Mesothelial cell of epicardium (in vitro differentiated cells): ENCODE measurements at places on chromosomes 3 and 15.

GRCh38 chr3:105755121-105755886 lies 113.5 kb downstream of the CBLB start:
- no peak overlapping the region for H3K27ac ChIP-seq
- DNase-seq = no peak
- H3K27me3 ChIP-seq = no peaks in the 10 kb centered on the region
- H3K4me3 ChIP-seq = no peak overlapping the region
- peaks cover 17% of the 10 kb centered on the region for H3K4me1 ChIP-seq

GRCh38 chr15:66774001-66774814 lies 72.2 kb downstream of the SMAD6 start:
- H3K4me1 ChIP-seq = peaks cover 91% of the 10 kb centered on the region
- H3K36me3 ChIP-seq = peaks cover 2% of the 10 kb centered on the region
- no peaks in the 10 kb centered on the region for H3K27me3 ChIP-seq
- no peak overlapping the region for H3K4me3 ChIP-seq
- DNase-seq = peak; percentile 75

DNA sequence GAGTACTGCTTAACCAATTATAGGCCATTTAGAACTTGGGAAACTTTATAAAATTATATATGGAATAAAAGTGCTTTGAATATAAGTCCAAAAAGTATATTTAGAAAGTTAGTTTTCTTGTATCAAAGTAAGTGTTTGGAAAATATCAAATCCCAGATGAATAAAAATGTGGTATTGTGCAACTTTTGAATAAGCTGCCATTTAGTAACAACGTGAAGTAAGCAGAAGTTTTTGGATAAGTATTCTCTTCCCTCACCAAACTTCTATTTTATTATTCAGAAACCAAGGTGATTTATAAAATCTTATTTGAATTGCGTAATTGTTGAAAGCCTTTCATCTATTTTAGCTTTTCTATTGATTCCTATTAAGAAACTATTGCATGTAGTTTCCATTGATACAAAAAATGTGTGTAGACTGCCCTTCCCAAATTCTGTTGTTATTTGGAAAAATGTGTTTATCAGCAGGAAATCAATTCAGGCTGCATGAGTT lies 806.2 kb downstream of the NSUN3 start:
- H3K4me3 ChIP-seq = no peak overlapping the region
- no peaks in the 10 kb centered on the region for H3K27me3 ChIP-seq
- no peak for DNase-seq
- peaks cover 8% of the 10 kb centered on the region for H3K36me3 ChIP-seq

DNA sequence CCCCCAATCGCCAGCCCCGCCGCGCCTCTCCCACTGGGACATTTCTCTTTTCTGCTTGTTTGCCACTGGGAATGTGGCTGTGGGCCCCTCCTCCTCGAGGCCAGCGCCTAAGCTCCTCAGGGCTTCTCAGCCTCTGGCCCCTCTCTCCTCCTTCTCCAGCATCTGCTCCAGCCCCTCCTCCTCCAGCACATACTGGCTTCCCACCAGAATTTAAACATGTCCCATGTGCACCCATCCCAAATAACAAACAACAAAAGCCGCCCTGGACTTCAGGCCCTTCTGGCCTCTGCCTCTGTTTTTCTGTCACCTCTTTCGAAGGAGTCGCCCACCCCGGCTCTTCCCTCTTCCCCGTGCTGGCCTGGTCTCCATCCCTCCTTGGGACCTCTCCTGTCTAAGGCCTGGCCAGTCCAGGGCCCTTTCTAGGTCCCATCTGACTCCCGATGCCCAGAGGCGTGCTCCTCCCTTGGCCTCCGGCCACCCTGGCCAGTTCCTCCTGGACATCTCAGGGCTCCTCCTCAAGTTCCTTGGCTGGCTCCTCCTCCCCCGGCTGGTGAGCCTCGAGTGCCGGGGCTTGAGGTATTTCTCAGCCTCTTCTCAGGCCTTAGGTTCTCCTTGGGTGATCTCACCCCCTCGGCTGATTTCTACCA lies 94.6 kb upstream of the SLC6A6 start:
- peaks cover 41% of the 10 kb centered on the region for H3K27me3 ChIP-seq
- H3K36me3 ChIP-seq = no peaks in the 10 kb centered on the region
- H3K4me3 ChIP-seq = no peak overlapping the region
- peaks cover 2% of the 10 kb centered on the region for H3K4me1 ChIP-seq
- no peak overlapping the region for H3K27ac ChIP-seq

- H3K36me3 ChIP-seq = peaks cover 23% of the 10 kb centered on the region
- H3K4me1 ChIP-seq = peaks cover 15% of the 10 kb centered on the region
- H3K27ac ChIP-seq = no peak overlapping the region
- DNase-seq = no peak
These were observed 5.9 kb downstream of the TMEM43 start for GRCh38 chr3:14130707-14131106.

GRCh38 chr3:43692971-43693370 lies 2.2 kb downstream of the ABHD5 start:
- H3K4me1 ChIP-seq = peaks cover 19% of the 10 kb centered on the region
- H3K27ac ChIP-seq = no peak overlapping the region
- no peaks in the 10 kb centered on the region for H3K27me3 ChIP-seq
- peaks cover 3% of the 10 kb centered on the region for H3K36me3 ChIP-seq
- no peak overlapping the region for H3K4me3 ChIP-seq
- DNase-seq = no peak

GRCh38 chr15:98312913-98313312 lies 335.4 kb upstream of the IGF1R start:
- peaks cover 38% of the 10 kb centered on the region for H3K27me3 ChIP-seq
- H3K27ac ChIP-seq = no peak overlapping the region
- H3K4me3 ChIP-seq = no peak overlapping the region
- DNase-seq = no peak
- no peaks in the 10 kb centered on the region for H3K36me3 ChIP-seq

- H3K4me1 ChIP-seq = no peaks in the 10 kb centered on the region
- H3K4me3 ChIP-seq = no peak overlapping the region
- no peak for DNase-seq
- no peaks in the 10 kb centered on the region for H3K27me3 ChIP-seq
- no peak overlapping the region for H3K27ac ChIP-seq
These were observed 29.3 kb downstream of the RIOX2 start for GRCh38 chr3:97942801-97943546.

DNA sequence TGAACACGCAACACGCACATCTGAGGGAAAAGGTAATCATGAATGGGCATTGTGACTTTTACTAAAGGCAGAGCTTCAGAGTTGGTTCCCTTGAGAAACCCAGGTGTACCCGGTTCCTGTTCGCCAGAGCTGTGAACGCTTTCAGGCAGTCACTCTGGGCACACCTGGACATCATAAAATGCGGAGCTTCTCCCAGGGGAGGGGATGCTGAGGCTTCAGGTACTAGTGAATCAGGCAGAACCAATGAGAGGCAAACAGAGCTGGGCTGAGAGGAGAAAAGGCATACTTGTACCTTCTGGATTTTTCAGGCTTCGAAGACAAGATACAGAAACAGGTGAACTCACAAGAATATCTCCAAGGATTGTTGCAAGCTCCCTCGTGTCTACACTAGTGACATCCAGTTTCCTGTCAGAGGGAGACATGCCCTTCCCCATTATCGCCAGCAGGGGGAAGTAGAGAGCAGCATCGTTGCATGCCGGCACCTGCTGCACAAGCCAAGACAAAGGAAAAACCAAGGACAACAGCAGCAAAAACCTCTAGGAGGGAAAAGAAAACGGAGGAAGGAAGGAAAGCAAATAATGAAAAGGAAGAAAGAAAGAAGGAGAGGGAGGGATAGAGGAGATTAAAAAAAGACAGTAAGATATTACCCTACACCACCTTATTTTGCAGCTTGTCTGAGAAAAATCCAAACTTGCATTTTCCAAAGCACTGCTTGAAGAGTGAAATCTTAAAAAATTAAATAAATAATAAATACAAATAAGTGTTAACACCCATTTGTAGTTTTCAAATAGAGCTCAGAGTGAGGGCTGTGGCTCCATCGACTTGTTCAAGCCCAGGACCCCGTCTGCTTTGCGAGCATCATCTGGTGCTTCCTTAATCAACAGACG lies 2.0 kb downstream of the AHSG start:
- peak overlapping the region; percentile 36 for H3K27ac ChIP-seq
- H3K27me3 ChIP-seq = peaks cover 53% of the 10 kb centered on the region
- H3K4me1 ChIP-seq = peaks cover 8% of the 10 kb centered on the region

DNA sequence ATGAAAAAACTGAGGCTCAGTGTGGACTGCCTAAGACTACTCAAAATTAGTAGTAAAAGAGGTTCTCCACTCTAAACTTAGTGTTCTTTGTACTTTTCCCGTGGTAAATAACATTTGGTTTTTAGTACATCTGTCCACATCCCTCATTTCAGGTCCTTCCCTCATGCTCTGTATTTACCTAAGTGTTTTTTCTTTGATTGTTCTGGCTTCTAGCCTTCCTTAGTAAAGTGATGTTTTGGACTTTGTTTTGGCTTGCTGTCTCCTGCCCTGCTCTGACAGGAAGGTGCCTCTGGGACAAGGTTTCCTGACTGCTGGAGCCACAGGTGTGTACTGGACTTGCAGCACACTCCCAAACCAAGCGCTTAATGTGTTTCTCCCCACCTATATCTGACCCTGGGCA lies 29.9 kb upstream of the ALDH1A2 start:
- no peaks in the 10 kb centered on the region for H3K36me3 ChIP-seq
- DNase-seq = no peak
- H3K27ac ChIP-seq = no peak overlapping the region
- H3K4me3 ChIP-seq = no peak overlapping the region
- H3K27me3 ChIP-seq = peaks cover 3% of the 10 kb centered on the region

DNA sequence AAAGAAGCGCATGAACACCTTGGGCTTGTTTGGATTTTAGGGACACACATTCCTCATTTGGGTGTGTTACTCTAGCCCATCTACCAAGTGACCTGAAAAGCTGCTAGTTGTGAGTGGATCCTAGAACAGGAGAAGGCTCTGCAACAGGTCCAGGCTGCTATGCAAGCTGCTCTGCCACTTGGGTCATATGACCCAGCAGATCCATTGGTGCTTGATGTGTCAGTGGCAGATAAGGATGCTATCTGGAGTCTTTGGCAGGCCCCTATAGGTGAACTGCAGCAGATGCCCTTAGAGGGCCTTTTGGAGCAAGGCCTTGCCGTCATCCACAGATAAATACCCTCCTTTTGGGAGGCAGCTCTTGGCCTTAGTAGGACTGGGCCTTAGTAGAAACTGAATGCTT lies 53.2 kb downstream of the PAQR5 start:
- no peaks in the 10 kb centered on the region for H3K36me3 ChIP-seq
- H3K27me3 ChIP-seq = no peaks in the 10 kb centered on the region
- no peak overlapping the region for H3K27ac ChIP-seq
- no peak for DNase-seq
- H3K4me1 ChIP-seq = no peaks in the 10 kb centered on the region
- no peak overlapping the region for H3K4me3 ChIP-seq

DNA sequence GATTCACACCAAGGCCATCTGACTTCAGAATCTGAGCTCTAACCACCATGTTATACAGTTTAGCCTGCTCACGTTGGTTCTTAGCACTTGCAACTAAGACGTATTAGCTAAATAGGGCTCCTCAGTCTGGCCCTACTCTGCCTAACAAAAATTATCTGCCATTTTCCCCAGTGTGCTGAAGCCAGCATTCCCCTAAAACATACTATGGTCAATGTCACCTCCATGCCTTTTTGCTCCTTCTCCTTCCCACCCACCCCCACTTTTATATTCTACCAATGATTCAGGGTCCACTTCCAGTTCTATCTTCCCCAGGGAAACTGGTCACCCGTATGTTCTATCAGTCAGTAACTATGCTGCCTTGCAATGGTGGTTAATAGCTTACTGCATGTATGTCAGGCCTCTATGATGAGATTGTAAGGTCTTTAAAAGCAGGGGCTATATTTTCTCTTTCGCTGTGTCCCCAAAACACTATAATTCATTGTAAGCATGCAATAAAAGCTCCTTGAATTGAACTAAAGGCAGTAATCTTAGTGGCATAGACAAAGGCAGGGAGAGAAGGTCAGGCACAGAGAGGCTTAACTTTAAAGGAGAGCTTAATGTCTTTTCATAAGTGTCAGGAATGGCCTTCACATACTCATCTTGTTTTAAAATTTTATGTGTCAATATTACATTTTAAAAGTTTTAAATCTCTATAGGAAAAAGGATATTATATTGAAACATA lies 23.3 kb downstream of the POPDC2 start:
- H3K36me3 ChIP-seq = peaks cover 4% of the 10 kb centered on the region
- no peak overlapping the region for H3K4me3 ChIP-seq
- no peaks in the 10 kb centered on the region for H3K27me3 ChIP-seq
- DNase-seq = no peak

DNA sequence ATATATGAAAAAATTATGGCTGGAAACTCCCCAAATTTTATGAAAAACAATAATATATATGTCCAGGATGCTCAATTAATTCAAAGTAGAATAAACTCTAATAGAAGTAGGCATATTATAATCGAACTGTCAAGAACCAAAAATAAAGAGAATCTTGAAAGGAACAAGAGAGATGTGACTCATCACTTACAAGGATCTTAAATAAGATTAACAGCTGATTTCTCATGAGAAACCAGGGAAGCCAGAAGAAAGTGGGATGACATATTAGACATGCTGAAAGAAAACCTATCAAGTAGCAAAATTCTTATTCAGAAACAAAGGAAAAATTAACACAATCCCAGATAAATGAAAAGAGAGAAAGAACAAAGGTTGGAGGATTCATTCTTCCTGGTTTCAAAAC lies 66.8 kb downstream of the FAIM start:
- H3K4me3 ChIP-seq = no peak overlapping the region
- H3K27ac ChIP-seq = no peak overlapping the region
- no peaks in the 10 kb centered on the region for H3K27me3 ChIP-seq
- H3K4me1 ChIP-seq = peaks cover 36% of the 10 kb centered on the region

DNA sequence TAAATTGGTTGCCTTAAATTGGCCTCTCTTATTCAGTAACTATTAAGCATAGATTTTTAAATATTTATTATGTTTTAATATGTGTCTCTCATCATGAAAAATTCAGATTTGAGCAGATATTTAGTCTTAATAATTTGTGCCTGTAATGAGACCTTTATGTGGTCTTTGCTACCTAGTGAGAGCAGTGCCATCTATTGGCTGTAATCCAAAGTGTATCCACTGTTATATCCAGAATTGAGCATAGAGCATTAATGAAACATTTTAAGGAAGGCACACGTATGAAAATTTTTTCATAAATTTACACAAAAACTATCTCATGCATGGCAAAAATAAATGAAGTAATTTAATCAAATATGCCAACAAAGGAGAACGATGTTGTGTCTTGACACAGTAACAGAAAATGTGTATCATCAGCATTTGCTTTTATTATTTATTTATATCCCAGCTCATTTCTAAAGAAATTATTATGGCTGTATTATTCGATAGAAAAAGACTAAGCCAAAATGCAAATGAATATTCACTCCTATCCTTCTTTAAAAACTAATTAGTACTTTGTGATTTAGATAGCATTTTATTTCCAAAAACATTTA lies 203.5 kb downstream of the RSRC1 start:
- no peak overlapping the region for H3K27ac ChIP-seq
- no peak overlapping the region for H3K4me3 ChIP-seq
- no peaks in the 10 kb centered on the region for H3K4me1 ChIP-seq
- DNase-seq = no peak

GRCh38 chr3:46025139-46025538 lies 2.1 kb downstream of the XCR1 start:
- DNase-seq = no peak
- H3K27ac ChIP-seq = no peak overlapping the region
- H3K4me1 ChIP-seq = no peaks in the 10 kb centered on the region
- no peak overlapping the region for H3K4me3 ChIP-seq

- DNase-seq = no peak
- no peaks in the 10 kb centered on the region for H3K4me1 ChIP-seq
- no peaks in the 10 kb centered on the region for H3K27me3 ChIP-seq
- H3K27ac ChIP-seq = no peak overlapping the region
These were observed 23.4 kb upstream of the NRG4 start for GRCh38 chr15:76035593-76035992.

- no peak for DNase-seq
- no peaks in the 10 kb centered on the region for H3K36me3 ChIP-seq
- H3K4me3 ChIP-seq = no peak overlapping the region
These were observed 16.6 kb downstream of the DUOX1 start for GRCh38 chr15:45146405-45146804.
